ENCODE measurements at places on chromosomes 2 and 18.

GRCh38 chr2:179843541-179843940 lies 17.9 kb downstream of the ZNF385B start:
- no peak for DNase-seq

DNA sequence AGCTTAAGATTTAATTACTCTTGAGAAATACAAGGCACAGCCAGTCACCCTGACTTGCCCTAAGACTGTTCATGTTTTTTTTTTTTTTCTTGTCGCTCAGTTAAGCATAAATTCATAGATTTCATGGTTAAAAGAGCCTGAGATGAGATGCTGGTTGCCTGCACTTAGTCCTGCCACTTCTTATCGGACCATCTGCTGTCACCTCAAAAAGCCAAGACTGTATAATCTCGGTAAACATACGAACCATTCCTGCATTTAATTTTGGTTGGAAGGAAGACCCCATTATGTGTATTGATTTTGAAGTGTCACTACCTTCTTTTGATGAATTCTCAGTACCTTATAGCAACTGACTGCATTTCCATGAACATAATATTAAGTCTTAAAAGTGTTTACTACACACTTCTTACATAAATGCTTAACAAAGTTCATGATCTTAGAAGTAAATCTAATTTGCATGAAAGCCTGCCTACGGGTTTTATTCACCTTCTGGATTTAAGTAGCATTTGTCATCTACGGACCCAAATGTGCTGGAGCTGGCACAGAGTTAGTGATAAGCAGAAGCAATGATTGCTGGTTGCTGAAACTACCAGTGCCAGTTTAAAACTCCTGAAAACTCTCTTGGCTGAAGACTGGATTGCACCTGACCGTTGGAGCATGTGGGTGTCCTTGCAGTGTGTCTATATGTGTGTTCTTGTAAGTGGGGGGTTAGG lies 843.4 kb downstream of the TMEM182 start:
- DNase-seq, result no peak

GRCh38 chr2:152573168-152573567 lies 144.1 kb downstream of the PRPF40A start:
- peak; percentile 94 for DNase-seq

DNA sequence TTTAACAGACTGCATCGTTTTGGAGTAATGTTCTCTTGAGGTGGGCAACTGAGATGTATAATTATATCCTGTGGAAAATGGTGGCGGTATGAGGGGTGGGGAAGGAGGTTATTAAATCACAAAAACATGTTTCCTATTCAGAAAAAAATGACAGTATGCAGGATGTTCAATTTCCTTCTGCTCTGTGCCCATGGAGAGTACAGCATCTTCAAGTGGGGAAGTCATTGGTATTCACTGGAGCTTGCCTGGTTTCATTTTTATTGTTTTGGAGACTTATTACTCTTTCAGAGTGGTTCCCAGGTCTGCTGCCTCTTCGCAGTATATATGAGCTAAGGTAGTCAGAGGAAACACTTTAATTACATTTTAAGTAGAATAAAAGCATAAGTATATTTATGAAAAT lies 318.8 kb upstream of the RAB12 start:
- DNase-seq, result no peak

GRCh38 chr2:214232271-214232670 lies 178.6 kb upstream of the VWC2L start:
- DNase-seq, result no peak

- peak; percentile 85 for DNase-seq
These were observed 33.9 kb downstream of the FN1 start for GRCh38 chr2:215401896-215402379.

- DNase-seq, result peak; percentile 97
These were observed 39.8 kb downstream of the WDR33 start for GRCh38 chr2:127770973-127771735.

DNA sequence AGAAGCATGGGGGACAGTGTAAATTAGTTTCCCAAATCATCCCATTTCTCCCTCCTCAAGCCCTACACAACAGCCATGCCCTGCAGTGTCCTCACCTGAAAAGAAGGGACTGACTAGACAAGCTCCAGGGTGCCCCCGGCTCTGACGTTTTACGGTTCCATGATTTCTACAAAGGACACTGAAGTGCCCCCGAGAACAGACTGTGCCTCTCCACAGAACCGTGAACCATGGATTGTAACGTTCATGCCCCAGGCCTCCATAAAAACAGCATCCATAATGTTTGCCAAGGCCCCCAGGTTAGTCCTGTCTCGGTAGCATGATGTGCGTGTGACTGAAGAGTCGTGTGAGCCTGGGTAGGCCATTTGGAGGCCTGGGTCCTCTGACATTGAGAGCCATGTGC lies 7.0 kb upstream of the ACOXL start:
- DNase-seq, result no peak

GRCh38 chr2:174158003-174158402 lies 90.3 kb downstream of the OLA1 start:
- peak; percentile 71 for DNase-seq

GRCh38 chr2:177545981-177546585 lies 153.5 kb downstream of the AGPS start:
- DNase-seq, result no peak

DNA sequence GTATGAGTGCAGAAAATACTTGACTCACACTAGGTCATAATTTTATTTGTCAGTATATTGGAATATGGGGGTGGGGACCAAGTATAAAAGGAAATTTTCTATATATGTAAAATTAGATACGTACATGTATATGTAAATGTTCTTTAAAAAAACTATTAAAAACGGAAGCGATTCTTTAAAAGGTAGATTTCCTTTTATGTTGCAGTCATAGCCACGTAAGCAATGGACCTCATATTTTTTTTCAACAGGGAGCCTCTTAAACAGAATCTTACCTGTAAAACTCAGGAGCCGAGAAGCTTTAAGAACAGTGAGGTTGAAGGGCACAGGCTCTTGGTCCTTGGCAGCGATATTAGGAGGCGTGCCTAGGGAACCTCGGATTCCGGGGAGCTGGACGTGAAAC lies 3.3 kb downstream of the RHBDD1 start:
- DNase-seq, result no peak

DNA sequence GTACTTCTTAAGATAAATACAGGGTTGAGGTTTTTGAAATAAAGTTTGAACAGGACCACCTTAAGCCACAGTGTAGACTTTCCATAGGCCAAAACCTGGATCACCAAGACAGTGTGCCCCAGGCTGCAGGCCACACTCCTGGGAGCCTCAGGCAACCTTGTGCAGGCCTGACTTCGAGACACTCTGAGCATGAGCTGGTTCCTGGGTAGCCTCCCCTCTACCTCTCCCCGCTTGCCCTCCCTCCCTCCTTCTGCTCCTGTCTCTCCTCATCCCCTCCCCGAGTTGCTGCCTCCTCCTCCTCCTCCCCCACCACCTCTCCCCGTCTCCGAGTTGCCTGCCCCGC lies 10.6 kb upstream of the PROC start:
- DNase-seq, result no peak

- DNase-seq, result peak; percentile 75
These were observed 36.8 kb upstream of the EML4 start for GRCh38 chr2:42132191-42132965.

DNA sequence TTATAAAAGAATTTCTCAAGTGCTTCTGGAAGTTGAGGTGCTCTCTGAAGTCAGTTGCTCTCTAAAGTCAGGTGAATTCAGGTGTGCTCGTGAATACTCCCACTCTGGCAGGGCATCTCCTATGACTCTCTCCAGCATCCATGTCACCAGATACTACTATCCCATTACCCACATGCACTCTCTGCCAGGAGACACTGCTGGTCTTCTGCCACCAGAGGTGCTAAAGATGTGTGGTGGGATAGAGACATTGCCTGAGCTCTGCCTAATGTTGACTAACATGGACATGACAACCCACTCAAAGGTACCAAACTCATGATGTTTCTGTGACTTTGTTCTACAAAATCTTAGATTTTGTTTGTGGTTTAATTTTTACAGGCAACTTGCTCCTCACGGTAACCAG lies 106.4 kb upstream of the HNRNPA3 start:
- DNase-seq, result peak; percentile 2

- no peak for DNase-seq
These were observed 1.7 kb upstream of the HOXD12 start for GRCh38 chr2:176097820-176098365.

- no peak for DNase-seq
These were observed 16.9 kb downstream of the ACSL3 start for GRCh38 chr2:222877556-222878300.

DNA sequence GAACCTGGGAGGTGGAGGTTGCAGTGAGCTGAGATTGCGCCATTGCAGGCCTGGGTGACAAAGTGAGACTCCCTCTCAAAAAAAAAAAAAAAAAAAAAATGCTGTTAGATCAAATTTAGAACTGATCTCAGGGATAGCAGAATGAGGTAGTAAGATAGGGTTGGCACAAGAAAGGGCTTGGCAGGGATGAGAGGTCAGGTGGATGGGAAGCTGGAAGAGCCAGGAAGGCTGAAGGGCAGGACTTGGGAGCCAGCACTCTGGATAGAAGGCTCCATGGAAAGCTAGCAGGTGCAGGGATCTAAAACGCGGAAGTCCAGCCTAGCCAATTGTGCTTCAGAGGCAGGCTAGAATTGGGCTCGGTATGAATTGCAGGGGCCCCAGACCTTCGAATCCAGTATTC lies 250.9 kb upstream of the SP5 start:
- DNase-seq, result no peak

- DNase-seq, result no peak
These were observed 369 bp downstream of the CDK5R2 start for GRCh38 chr2:218959761-218960308.

DNA sequence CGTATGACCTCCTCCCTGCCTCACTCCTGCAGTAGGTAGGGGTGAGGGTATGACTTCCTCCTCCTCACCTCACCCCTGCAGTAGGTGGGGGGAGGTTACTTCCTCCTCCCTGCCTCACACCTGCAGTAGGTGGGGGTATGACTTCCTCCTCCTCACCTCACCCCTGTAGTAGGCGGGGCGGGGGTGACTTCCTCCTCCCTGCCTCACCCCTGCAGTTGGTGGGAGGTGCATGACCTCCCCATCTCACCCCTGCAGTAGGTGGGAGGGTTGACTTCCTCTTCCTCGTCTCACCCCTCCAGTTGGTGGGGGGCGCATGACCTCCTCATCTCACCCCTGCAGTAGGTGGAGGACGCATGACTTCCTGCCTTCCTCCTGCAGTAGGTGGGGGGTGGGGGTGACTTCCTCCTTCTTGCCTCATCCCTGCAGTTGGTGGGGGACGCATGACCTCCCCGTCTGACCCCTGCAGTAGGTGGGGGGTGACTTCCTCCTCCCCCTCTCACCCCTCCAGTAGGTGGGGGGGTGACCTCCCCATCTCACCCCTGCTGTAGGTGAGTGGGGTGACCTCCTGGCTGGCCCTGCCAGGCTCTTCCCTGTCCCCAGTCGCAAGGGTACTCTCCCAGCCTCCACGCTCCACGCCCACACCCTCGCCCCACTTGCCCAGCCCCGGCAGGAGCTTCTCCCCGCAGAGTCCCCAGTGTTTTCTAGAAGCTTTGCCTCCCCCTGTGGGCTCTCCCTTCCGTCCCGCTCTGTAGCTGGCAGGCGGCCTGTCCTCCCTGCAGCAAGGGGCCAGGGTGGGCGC lies 39.3 kb downstream of the TSHZ1 start:
- DNase-seq, result no peak

DNA sequence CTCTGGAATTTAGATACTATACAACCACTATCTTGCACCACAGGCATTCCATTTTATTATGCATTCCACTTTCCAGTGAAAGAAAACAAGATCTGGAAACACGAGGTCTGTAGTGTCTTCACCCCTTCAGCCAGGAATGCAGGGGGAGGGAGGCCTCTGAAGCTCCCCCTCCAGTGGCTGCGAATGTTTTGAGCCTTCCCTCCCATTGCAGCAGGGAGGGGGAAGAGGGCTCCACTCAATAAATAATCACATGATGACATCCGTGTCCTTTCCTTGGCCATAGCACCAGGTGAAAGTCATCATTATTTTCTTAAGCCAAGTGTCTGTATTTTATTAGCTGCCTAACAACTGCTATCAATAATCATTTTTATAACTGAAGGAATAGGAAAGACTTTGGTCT lies 38.6 kb downstream of the ALPK2 start:
- peak; percentile 95 for DNase-seq

- peak; percentile 13 for DNase-seq
These were observed 44.4 kb upstream of the TANK start for GRCh38 chr2:161115605-161116380.

- DNase-seq, result peak; percentile 95
These were observed 144.1 kb downstream of the UBE2E3 start for GRCh38 chr2:181124497-181124896.

DNA sequence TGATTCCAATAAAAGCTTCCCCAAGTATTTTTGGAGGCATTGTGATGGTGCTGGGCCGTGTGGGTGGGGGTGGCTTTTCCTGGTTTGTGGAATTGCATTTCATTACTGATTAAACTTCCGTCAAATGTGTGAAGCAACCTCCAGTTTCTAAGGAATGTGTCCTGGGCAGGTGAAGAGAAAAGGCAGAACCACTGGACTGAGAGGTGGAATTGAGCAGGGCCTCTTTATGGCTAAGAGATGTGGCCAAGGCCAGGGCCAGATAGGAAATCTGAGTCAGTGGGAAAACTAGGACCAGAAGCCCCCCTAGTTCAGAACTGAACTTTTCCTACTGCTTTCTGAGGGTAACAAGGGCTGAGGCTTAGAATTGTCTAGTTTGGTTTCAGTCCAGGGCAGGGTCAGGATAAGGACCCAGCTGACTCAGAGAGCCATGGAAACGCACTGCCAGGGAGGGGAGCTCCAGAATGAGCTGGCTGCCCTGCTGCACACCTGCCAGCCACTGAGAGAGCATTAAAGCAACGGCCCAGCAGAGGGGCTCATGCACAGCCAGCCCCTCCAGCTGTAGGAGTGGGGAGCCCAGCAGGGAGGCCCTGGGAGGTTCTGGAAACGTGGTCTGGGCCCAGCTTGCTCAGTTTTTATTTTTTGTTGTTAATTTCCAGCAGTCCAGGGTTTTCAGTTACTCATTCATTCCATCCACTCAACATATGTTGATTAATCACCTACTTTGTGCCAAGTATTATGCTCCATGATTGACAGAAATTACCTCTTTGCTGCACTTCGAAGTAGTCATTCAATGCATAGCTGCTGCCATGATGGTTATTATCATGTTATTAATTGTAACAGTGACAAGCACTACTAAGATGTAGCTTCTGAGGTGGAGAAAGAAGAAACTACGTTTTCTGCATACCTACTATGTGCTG lies 156.1 kb downstream of the MSH2 start:
- peak; percentile 26 for DNase-seq

- DNase-seq, result no peak
These were observed 252.5 kb upstream of the HNRNPA3 start for GRCh38 chr2:176960061-176960460.

- DNase-seq, result no peak
These were observed 326.9 kb downstream of the FSIP2 start for GRCh38 chr2:186065491-186065890.

- DNase-seq, result no peak
These were observed 67.5 kb downstream of the MYL12B start for GRCh38 chr18:3329471-3329870.

DNA sequence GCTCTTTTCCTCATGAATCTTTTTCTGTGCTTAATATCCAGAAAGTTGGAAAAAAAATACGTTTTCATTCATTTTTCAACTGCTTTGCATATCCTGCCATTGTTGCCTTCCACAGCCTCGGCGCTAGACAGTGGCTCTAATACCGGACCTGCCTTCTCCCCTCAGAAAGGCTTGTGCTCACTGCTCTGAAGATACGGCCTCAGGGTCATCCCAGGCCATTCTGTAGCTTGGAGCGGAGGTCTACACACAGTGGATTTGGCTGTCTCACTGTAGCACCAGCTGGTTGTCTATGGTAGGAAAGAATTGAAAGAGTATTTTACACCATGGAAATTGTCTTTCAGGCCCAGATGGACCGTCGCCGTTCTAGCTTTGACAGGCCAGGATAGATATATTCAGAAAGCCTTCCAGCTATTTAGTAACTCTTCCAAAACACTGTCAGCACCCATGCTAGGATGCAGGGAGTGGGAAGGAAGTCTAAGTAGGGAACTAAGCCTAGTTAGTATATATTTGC lies 242.0 kb downstream of the TMEM182 start:
- DNase-seq, result no peak
